ENCODE measurements at places on chromosomes 7 and 10. TPM values are rescaled to one million over a fixed set of nuclear protein-coding genes. Genes with fewer than 3 reads are reported as not detected.

Gene KCP
- total RNA-seq: 0.98 TPM

Gene PBLD
- 1.8 TPM for total RNA-seq

Gene MSS51
- 0.76 TPM for total RNA-seq

Gene NACAD
- total RNA-seq: 9.4 TPM

Gene ASAH2
- 0.33 TPM for total RNA-seq

Gene RNF32
- 0.13 TPM for total RNA-seq

Gene ANKRD7
- total RNA-seq: 1.6 TPM

Gene RAPGEF5
- total RNA-seq: 0.16 TPM

Gene NUTM2A
- total RNA-seq: 0.76 TPM

Gene SLC29A4
- 4.2 TPM for total RNA-seq

Gene WNT2
- total RNA-seq: 0.63 TPM

Gene ZNF425
- total RNA-seq: 2.8 TPM

Gene GNAT3
- not detected for total RNA-seq

Gene CTTNBP2
- total RNA-seq: 6.2 TPM

Gene FAM204A
- 13.4 TPM for total RNA-seq

Gene SFRP4
- total RNA-seq: 27.4 TPM

Gene TEX36
- total RNA-seq: not detected

Gene PLXNA4
- 0.51 TPM for total RNA-seq

Gene TBX20
- not detected for total RNA-seq

Gene MASTL
- 4.9 TPM for total RNA-seq

Gene SLC13A1
- not detected for total RNA-seq

Gene GBX1
- not detected for total RNA-seq

Gene CPA5
- total RNA-seq: not detected

All from mesangial cell (primary cell).